ENCODE measurements at places on chromosomes 7 and 10.

GRCh38 chr7:33336820-33337219, 207.5 kb downstream of the BBS9 start:
- no peak for DNase-seq

- DNase-seq, result no peak
These were observed 197.3 kb upstream of the PLXNA4 start for GRCh38 chr7:132773527-132773956.

GRCh38 chr10:131174651-131175540, 136.6 kb downstream of the TCERG1L start:
- no peak for DNase-seq

DNA sequence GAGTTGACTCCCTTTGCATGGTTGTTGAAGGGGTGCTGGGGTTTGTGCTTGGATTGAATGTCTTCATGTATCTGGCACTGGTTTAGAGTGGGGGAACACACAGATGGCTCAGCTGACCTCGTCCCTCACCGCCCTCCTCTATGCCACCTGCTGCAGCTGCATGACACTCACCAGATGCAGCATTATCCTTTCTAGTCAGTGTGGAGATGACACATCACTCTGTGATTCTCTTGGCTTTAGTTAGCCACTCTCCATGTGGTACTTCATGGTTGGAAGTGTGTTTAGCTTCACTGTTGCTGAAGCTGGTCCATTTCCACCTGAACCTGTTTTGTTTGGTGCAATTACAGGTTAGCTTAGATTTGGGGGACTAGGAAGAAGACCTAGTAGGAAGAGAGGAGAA, 56.3 kb upstream of the BMPER start:
- DNase-seq, result no peak

- DNase-seq, result no peak
These were observed 21.2 kb downstream of the PRXL2A start for GRCh38 chr10:80429521-80429973.

DNA sequence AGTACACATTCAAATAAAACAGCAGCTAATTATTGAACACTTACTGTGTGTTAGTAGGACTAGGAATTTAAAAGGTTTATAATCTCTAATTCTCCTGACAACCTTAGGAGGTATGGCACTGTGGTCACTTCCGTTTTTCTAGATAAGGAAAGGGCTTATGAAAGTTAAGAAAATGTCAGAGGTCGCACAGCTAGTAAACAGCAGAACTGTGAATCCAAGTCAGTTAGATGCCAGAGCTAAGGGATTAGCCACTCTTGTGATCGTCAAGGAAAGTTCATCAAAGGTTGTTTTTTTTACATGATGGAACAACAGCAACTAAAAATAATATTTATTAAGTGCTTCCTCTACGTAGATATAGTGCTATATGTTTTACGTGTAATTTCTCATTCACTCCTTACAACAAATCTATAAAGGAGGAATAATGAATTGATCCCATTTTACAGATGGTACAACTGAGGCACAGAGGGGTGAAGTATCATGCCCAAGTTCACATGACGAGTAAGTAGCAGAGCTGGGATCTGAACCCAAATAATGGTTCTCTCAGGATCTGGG, 84.9 kb downstream of the NAMPT start:
- DNase-seq, result no peak
